ENCODE measurements at places on chromosomes 1 and 21.

DNA sequence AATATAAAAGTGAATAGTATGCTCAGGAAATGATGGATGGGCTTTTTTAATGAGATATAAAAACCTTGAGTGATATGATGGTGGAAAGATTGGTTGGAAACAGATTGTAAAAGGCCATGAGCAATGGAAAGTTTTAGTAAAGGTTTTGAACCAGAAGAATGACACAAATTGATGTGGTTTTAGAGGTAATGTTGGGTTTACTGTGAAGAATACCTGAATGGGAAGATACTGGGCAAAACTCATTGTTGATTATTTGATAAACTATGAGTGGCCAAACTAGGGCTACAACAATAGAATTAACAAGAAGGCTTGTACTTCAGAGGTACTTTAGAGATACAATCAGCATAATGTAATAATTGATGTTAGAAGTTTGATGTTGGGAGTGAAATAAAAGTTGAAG, 108.5 kb downstream of the PTGS2 start:
- no peak for DNase-seq

- peak; percentile 31 for DNase-seq
Measured at GRCh38 chr1:45326627-45327623, at the start of gene HPDL. Gene HPDL (plus strand): TSS chr1:45326895. CDS start chr1:45327149, 254 bp downstream.

GRCh38 chr1:19750101-19750881, 49.4 kb downstream of the TMCO4 start:
- DNase-seq = no peak

DNA sequence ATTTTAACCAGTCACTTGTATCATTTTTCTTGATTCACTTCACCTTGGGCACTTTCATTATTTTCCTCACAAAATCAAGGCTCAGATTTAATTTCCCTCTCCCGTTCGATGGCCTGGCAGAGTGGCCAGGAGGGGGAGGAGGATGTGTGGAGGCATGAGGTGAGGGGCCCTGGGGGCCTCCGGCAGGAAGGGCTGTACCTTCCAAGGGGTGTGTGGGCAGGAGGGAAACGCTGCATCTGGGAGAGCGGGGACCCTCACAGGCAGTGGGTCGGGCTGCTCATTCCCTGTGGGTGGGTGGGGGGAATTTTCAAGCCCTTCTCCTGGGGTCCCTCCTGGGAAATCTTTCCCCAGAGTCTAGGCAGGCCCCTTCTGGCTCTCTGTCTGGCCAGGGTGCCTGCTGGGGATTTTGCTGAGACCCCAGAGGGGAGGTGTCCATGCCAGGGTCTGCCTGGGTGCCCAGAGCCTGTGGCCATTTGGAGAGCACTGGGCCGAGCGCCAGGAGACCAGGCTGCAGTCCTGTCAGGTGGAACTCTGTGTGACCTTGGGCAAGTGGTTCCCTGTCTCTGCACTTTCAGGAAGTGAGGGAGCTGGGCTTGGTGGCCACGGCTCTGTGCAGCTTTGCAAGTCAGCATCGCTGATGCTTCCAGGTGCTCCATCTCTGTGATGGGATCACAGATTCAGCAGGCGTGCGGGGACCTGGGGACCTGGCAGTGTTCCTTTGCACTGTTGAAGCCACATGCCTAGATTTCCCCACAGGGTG, 81.9 kb upstream of the C1orf174 start:
- no peak for DNase-seq

DNA sequence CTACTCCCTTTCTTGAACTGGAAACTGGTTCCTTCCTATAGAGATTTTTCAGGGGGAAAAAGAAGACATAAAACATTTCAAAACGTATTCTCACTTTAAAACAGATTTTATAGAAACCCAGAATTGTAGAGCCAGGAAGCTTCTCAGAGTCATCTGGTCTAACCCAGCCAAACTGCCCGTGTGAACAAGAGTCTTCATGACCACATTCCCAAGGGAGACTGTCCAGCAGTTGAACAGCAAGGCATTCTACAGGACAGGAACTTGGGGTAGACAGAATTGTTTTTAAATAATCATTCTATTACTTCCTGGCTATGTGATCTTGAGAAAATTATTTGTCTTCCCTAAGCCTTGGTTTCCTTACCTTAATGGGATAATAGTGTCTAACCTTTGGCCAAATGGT, 163.5 kb upstream of the IVNS1ABP start:
- DNase-seq = peak; percentile 12

- DNase-seq = peak; percentile 93
Measured at GRCh38 chr1:199272628-199273086, 633.8 kb downstream of the PTPRC start.

GRCh38 chr1:111690306-111690617, 48.9 kb downstream of the INKA2 start:
- DNase-seq = peak; percentile 89

- peak; percentile 75 for DNase-seq
Measured at GRCh38 chr21:41817228-41817627, 50.4 kb upstream of the RIPK4 start.

- no peak for DNase-seq
Measured at GRCh38 chr1:35844826-35845225, 37.0 kb downstream of the AGO4 start.

All from brain microvascular endothelial cell (primary cell).